ENCODE measurements at places on chromosomes 7 and 10. TPM values are rescaled to one million over a fixed set of nuclear protein-coding genes. Genes with fewer than 3 reads are reported as not detected.

DNA sequence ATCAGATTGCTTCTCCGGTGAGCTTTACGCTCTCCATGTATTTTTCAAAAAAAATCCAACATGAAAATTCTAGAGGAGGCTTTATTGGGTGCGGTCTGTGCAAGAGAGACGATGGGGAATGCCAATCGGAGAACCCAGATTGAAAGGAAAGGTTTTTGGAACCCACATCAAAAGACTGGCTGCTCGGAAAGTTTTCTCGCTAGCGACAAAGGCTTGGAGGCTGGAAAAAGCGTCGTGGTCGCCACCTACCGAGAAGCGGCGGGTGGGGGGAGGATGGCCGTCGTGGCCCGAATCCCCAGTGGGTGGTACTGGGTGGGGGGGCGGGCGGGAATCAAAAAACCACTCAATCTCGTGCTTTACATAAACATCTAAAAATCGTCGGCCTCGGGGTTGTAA lies 1.1 kb upstream of the GTF2I start:
- DNase-seq: no peak

The FAM221A gene
- total RNA-seq: 8.4 TPM

GRCh38 chr7:100575206-100575631 lies 1.5 kb upstream of the SAP25 start:
- no peak for DNase-seq

- DNase-seq: no peak
Observed at GRCh38 chr10:70054902-70055301, 2.3 kb downstream of the MACROH2A2 start.

GRCh38 chr10:127982601-127983000 lies 75.7 kb downstream of the PTPRE start:
- no peak for DNase-seq
